HCT116 (cell line): ENCODE measurements at places on chromosomes 3 and 15.

DNA sequence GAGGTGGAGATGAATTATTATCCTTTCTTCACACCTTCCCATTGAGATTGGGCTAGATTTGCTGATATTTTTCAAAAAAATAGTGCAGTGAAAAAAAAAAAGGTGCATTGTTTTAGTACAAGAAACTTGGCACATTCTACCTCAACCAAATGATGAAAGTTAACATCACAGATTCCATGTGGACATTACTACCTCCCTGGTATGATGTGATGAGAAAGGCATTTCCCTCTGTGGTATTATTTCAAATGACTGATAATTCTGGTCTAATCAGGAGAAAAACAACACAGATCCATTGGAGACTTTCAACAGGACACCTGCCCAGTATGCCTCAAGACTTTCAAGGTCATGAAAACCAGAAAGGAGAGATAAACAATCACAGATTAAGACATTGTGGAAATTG, 313.4 kb downstream of the BCHE start:
- no peak for DNase-seq

DNA sequence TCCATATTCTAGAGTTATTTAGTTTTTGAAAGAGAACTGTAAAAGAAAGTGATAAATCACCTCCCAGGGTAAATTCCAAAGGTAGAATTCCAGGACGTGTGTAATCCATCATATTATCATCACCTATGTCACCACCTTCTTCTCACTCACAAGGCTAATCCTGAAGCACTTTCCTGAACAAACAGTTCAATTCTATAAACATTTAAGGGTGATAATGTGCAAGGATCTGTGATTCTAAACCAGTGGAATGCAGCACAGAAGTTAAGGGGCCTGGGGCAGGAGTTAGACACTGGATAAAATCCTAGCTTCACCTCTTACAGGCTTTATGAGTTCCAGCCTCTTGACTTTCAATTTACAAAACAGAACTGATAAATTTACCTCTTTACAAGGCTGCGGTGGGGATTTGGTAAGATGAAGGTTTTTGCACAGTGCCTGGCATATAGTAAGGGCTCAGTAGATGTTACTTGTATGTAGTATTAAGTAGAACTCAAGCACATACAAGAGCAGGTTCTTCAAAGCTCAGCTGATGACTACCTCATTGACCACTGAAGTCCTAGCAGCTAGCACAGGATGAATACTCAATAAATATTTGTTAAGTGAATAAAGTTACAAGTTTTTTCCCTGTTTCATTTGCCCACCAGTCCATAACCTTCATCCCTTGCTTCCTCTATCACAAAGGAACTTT, 47.3 kb upstream of the CCDC80 start:
- no peak for DNase-seq

DNA sequence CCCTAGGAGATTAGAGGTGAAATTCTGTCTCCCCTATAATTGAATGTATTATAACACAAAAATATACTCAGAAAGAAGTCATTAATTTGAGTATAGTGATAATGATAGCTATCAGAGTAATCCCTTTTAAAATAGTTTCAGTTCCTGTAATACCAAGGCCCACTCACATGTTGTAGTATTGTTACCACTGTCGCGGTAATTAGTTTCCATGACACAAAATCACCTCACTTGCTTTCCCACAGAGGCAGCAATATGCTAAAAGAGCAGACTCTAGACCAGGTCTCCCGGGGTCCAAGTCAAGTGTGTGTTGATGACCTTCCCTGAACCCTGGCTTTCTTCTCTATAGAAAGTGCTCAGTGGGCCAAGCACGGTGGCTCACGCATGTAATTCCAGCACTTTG, 39.5 kb upstream of the NSMCE3 start:
- no peak for DNase-seq

DNA sequence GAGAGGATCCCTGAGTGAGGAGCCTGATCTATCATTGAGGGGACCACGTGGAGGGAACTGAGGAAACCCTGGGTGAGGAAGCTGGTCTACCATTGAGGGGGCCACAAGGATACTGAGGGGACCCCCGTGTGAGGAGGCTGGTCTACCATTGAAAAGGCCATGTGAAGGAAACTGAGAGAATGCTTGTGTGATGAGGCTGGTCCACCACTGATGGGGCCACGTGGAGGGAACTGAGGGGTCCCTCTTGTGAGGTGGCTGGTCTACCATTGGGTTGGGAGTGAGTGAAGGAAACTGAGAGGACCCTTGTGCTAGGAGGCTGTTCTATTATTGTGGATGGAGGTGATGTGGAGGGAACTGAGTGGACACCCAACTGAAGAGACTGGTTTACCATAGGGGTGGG, 161.3 kb downstream of the FBLN2 start:
- DNase-seq = no peak

- DNase-seq = no peak
Measured at GRCh38 chr3:107578091-107578490, 55.3 kb downstream of the BBX start.

DNA sequence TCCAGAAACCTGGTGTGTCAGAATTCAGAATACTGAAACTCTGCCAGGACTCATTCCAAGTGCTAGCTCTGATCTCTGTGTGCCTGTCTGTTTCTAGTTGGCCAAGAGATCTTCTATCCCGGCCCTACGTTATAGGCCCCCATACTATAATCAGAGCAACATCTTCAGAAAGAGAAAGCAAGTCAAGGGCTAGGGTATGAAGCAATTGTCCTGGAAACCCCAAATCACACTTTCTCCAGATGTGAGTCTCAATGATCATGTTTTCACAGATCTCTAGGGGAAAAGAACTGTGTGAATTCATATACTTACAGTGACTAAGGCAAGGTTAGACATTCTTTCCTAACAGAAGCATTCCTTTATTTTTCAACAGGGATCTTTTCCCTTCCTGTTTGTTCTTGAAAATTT, 309.7 kb downstream of the SLC9A9 start:
- DNase-seq = no peak

- no peak for DNase-seq
Measured at GRCh38 chr3:144296808-144297207, 325.2 kb downstream of the DIPK2A start.

DNA sequence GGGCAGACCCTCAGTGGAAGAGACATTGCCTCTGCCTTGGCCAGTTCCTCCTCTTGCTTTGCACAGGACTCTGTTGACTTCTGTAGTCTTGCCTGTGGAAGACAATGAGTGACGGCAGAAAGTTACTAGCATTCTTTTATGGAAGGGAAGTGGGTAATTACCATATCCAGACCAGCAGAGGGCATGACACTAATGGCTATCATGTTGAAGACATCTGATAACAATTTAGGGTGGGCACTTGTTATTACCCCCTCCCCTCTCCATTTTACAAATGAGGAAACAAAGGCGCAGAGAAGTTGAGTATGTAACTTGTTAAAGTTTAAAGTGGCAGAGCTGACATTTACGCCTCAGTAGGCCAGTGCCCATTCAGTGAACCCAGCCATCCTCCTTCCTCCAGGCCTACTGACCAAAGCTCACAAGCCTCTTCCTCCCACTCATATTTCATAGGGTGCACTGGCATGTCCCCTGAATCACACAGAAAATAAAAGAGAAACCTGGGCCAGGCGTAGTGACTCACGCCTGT, 48.2 kb upstream of the FMN1 start:
- DNase-seq = no peak

GRCh38 chr3:89360156-89360555, 252.7 kb downstream of the EPHA3 start:
- DNase-seq = no peak

GRCh38 chr3:39105687-39106063, 1.8 kb downstream of the GORASP1 start:
- no peak for DNase-seq
